Sigmoid colon (tissue), 7 donors: ENCODE measurements at places on chromosomes 1 and 21. TPM values are rescaled to one million over a fixed set of nuclear protein-coding genes. Genes with fewer than 3 reads are reported as not detected.
A peak's percentile ranks its signal among the peaks of the same experiment; 100 is the strongest.

DNA sequence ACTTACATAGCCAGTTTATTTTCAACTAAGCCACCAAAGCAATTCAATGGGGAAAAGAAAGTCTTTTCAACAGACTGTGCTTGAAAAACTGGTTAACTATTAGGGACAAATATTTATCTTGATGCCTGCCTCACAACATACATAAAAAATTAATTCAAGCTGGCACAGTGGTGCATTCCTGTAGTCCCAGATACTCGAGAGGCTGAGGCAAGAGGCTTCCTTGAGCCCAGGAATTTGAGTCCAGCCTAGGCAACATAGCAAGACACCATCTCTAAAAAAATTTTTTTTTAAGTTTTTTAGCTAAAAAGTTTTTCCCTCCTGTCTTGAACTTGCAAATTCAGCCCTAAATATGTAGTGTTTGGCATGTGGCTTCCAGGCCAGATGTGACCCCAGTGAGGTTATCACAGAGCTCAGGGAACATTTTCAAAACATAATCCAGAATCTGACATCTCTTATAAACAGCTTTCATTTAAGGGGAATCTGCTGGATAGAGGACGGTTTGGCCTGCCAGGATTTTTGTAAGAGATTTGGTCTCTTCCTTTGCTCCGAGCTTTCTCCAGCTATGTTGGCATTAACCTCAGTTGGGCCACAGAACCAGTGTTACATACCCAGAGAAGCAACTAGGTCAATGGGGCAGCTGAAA, 46.4 kb downstream of the COL6A1 start:
- peak; percentile 86 for DNase-seq
- no peaks in the 10 kb centered on the region for H3K36me3 ChIP-seq
- no peaks in the 10 kb centered on the region for H3K27me3 ChIP-seq
- no peak overlapping the region for H3K4me3 ChIP-seq
- peak overlapping the region; percentile 86 for H3K27ac ChIP-seq
- peaks cover 65% of the 10 kb centered on the region for H3K4me1 ChIP-seq

DNA sequence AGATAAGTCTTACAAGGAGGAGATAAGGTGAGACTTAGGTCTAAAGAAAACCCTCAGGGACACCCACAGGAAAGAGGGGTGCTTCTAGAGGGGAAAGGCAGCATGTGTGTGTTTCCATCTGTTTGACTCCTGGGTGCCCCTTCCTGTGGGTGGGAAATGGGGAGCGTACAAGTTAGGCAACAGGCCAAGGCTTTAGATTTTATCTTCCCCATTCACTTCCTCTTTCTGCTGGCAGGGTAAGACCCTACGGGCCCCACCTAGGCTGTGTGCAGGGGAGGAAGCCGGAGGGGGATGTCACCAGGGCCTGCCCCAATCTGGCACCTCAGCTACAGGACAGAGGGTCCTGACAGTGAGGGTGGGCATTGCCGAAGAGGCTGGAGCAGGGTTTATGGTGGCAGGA, 2.5 kb upstream of the OLIG1 start:
- peaks cover 25% of the 10 kb centered on the region for H3K4me1 ChIP-seq
- H3K27me3 ChIP-seq = peaks cover 68% of the 10 kb centered on the region
- no peak overlapping the region for H3K4me3 ChIP-seq
- no peak overlapping the region for H3K27ac ChIP-seq

DNA sequence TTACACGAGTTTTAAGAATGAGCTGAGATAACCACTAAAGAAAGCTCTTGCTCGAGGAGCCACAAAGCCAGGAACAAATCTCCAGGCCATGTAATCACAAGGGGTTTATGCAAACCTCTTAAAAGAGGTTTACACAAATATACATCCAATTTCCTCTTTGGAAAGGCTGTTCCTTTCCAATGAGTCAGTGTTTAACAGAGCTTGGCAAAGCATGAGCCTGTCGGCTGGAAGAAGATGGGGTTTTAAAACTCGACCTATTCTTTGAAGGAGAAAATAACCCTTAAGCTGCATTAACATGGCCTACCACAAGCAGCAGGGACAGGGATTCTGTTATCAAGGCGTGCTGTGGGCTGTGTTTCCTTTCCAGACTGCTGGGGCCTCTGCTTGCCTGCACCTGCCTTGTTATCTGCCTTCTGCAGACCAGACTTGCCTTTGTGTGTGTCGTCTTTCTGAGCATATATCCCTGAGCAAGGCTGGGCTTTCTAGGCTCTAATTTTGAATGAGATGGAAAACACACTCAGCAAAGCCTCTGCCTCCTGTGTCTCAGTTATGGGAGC, 40.6 kb upstream of the CYP2J2 start:
- DNase-seq = no peak
- H3K4me3 ChIP-seq = no peak overlapping the region
- no peaks in the 10 kb centered on the region for H3K36me3 ChIP-seq
- H3K4me1 ChIP-seq = no peaks in the 10 kb centered on the region

DNA sequence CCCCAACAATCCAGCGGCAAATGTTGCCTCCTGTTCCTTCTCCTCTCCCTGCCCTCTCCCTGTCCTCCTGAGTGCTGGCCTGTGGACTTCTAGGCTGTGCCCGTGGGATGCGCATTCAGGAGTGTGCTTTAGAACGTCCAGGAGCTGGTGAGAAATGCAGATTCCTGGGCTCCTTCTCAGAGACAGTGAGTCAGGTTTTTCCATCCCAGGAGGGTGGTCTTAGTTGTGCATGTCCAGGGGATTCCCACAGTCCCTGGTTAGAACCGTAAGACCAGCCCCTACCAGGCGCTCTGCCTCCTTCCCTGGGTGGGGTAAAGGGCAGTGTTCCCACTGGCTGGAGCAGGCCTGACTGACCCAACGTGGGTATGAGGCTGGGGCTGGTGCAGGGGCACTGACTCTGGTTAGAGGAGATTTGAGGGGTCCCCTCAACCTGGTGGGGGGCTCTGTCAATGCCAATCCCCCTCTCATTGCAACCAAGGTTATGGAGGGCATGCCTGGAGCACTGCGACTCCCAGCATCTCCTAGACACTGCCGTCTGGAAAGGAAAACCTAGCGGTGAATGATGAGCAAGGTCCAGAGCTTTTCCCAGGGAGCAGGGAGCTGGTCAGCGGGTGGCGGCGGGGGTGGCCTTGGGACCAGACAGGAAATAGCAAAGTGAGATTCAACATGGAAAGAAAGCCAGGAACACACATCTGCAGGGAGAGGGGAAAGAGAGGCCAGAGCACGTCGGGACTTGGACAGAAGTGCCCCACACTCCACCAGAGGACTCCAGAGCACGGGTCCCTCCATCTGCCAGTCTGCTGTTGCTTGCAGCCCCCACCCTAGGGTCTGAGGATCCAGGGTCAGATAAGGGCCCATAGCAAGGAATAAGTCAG, 38.5 kb downstream of the HSPG2 start:
- peaks cover 12% of the 10 kb centered on the region for H3K36me3 ChIP-seq
- H3K4me1 ChIP-seq = peaks cover 100% of the 10 kb centered on the region
- H3K4me3 ChIP-seq = no peak overlapping the region
- H3K27ac ChIP-seq = peak overlapping the region; percentile 99

Gene YTHDF2
- 42.6 TPM for total RNA-seq

GRCh38 chr1:54826226-54826816, 25.2 kb upstream of the TTC22 start:
- H3K4me1 ChIP-seq = no peaks in the 10 kb centered on the region
- no peak for DNase-seq
- no peak overlapping the region for H3K4me3 ChIP-seq
- no peaks in the 10 kb centered on the region for H3K36me3 ChIP-seq

GRCh38 chr1:152164517-152165136, 5.6 kb upstream of the RPTN start:
- H3K4me3 ChIP-seq = no peak overlapping the region
- H3K27ac ChIP-seq = no peak overlapping the region
- no peak for DNase-seq
- no peaks in the 10 kb centered on the region for H3K36me3 ChIP-seq
- H3K4me1 ChIP-seq = peaks cover 13% of the 10 kb centered on the region
